Panc1 (cell line): ENCODE measurements at places on chromosomes 16 and 17.

GRCh38 chr16:4350787-4351659 lies at the start of gene PAM16:
TSS of gene PAM16 (minus strand) at chr16:4351321. CDS start at chr16:4351234, 87 bp downstream.
- peak; percentile 65 for DNase-seq

- no peak for DNase-seq
Observed at GRCh38 chr17:32514606-32515005, 27.8 kb downstream of the CDK5R1 start.

DNA sequence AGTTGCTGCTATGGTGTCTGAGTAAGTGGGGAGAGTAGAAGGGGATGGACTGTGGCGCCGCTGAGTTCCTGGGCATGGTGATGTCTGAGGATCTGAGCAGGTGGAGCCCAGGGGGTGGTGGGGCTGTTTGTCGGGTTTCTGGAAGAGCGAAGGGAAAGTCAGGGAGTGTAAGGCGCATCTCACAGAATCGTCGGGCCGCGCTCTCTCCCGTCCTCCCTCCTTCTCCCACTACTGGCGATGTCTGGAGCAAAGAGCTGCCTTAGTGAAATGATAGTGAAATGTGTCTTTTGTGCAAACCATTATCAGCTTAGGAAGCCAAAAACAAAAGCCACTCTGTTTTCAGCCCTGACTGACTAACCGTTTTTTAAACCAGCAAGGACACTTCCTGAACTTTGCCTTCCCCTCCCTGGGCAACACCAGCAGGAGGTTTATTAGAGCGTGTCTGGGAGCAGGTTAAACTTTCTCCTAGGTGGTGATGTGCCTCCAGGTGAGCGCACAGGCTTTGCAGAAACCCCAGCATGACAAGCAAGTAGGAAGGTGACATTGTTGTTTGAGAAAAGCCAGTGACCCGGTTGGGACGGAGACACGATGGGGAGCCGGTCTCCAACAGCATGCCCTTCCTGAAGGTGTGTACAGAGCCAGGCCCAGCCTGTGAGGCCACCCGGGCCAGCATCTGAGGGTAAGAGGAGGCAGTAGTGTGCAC lies 49.1 kb downstream of the RAB11FIP3 start:
- no peak for DNase-seq

DNA sequence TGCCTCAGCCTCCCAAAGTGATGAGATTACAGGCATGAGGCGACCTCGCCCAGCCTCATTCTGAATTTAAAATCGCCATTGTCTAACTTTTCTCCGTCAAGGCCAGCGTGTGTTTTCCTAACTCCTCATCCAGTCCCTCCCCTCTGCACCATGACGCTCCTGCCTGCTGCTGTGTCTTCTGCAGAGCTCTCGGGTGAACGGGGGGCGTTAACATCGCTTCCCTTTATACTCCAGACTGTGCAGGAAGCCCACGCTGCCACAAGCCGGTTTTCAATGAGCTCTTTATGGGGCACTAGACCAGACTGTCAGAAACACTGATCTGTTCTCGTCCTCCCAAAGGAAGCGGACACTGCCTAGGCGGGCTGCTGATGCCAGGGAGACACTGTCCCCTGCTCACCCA lies 13.2 kb downstream of the AANAT start:
- no peak for DNase-seq

DNA sequence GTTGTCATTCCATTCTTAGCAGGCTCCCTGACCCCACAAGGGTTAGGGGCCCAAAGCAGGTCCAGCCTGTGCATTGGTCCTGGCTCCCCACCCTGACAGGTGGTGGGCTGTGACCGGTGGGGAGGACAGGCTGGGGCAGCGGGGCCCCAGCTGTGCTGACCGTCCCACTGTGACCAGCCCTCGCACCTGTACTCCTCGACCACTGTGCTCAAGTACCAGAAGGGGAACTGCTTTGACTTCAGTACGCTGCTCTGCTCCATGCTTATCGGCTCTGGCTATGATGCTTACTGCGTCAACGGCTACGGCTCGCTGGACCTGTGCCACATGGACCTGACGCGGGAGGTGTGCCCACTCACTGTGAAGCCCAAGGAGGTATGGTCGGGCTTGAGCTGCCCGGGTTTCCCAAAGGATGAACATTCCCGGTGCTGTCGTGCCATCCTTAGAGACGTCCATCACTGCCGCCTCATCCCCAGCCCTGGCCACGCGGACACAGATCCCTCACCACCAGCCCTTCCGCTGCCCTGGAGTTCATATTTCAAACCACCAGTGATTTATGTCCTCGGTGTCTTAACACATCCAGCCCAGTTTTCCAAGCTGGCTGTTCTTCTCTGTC lies 7.3 kb downstream of the DRC7 start:
- DNase-seq = no peak

DNA sequence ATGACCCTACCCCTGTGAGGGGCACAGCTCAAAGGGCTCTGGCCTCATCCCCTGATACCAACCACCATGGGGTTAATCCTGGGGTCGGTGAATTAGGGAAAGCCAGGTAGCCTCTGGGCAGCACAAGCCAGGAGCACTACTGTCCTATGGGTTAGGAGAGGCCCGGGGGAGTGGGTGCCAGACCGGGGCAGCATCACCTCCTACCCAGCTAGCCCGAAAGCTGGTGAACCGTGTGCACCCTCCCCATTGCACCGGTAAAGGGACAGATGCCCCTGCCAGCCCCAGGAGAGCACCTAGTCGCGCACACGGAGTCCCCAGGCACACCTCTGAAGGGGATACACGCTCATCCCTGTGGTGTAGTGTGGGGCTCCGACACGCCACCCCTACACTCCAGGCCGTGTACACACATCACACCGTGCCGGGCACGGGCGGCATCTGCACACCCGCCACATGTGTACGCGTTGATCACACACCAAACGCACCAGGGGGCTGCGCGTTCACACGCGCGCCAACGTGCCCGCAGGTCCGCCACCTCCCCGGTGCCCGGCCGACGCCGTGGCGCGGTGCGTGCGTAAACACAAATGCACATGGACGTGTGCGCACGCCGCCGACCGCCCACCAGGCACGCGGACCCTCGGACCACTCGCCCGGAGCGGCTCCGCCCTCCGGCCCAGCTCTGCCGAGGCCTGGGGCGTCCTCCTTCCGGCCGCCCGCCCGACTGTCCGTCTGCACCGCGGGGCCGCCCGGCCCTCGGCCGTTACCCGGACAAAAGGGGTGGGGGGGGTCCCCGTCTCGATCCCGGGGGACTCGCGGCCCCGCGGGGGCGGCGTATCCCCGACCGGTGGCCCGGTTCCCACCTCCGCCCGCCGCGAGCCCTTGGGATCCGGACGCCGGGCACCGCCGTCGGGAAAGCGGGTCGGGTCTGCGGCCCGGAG lies 785 bp downstream of the UBALD1 start:
- DNase-seq = no peak

- no peak for DNase-seq
Observed at GRCh38 chr16:10929853-10930754, 12.2 kb downstream of the DEXI start.

- DNase-seq = no peak
Observed at GRCh38 chr16:87855852-87856715, 13.2 kb downstream of the SLC7A5 start.

GRCh38 chr16:67396159-67397035 lies 3.1 kb upstream of the TPPP3 start:
- no peak for DNase-seq
